Kidney epithelial cell (primary cell): ENCODE measurements at places on chromosomes 7 and 10. TPM values are rescaled to one million over a fixed set of nuclear protein-coding genes. Genes with fewer than 3 reads are reported as not detected.

The PTPRZ1 gene
- under 0.01 and 0.04 TPM in 2 replicates for total RNA-seq

The SEMA3D gene
- 0.50 and 0.62 TPM in 2 replicates for total RNA-seq

The FKBP6 gene
- total RNA-seq: not detected in 2 replicates

The SAP25 gene
- total RNA-seq: 0.62 TPM in 1 of 2 replicates, not detected in the other

The GNG11 gene
- 12.6 and 14.8 TPM in 2 replicates for total RNA-seq

The AQP1 gene
- 1.6 and 2.5 TPM in 2 replicates for total RNA-seq

The DENND2A gene
- total RNA-seq: 11.2 and 14.8 TPM in 2 replicates

The RPP30 gene
- total RNA-seq: 40.7 and 44.4 TPM in 2 replicates

The CYP2C19 gene
- not detected in 2 replicates for total RNA-seq

The ECHS1 gene
- 106 and 127 TPM in 2 replicates for total RNA-seq

The CHAT gene
- not detected in 2 replicates for total RNA-seq

The SPDYE2 gene
- total RNA-seq: not detected in 2 replicates

The PDE6C gene
- total RNA-seq: not detected in 2 replicates

The CLRN3 gene
- not detected in 2 replicates for total RNA-seq

The ANK3 gene
- 5.1 and 14.8 TPM in 2 replicates for total RNA-seq

The SPAM1 gene
- not detected in 2 replicates for total RNA-seq

The ELN gene
- total RNA-seq: 0.07 TPM in 1 of 2 replicates, not detected in the other

The PHKG1 gene
- 2.0 TPM in 1 of 2 replicates, not detected in the other for total RNA-seq
